GM12864 (cell line): ENCODE measurements at places on chromosomes 7 and 10.
A peak's percentile ranks its signal among the peaks of the same experiment; 100 is the strongest.

GRCh38 chr7:78523930-78524329 is 725.4 kb downstream of the PHTF2 start:
- no peak for DNase-seq

- DNase-seq, result no peak
Observed at GRCh38 chr7:15489383-15489782, 72.4 kb downstream of the AGMO start.

- no peak for DNase-seq
Observed at GRCh38 chr7:78620920-78621319, 822.3 kb downstream of the PHTF2 start.

GRCh38 chr7:129150199-129150996 is 5.9 kb downstream of the TSPAN33 start:
- no peak for DNase-seq

DNA sequence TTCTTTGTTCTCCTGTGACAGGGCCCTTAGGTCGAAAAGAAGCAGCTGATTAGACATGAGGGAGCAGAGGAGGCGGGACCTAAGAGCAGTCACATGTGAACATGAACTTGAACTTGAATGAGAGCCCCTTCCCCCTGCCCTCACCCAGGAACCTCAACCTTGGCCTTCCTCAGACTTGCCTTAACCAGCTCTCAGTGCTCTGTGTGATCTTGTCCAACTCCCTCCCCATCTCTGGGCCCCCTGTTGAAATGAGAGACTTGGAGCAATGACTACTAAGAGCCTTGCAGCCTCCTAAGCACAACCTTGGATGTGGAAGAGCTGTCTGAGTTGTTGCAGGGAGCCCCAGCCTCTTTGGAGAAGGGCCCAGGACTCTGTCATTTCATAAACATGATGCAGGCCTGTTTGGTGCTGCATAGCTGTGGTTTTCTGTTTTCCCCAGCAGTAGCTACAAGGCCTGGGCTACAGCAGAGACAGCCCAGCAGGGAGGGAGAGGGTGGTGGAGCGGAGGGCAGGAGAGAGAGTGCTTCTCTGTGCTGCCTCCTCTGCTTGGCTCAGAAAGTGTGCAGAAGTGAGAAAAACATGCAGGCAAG is 123.9 kb upstream of the ZMIZ1 start:
- no peak for DNase-seq

- DNase-seq, result no peak
Observed at GRCh38 chr10:82544377-82544776, 669.4 kb downstream of the NRG3 start.

DNA sequence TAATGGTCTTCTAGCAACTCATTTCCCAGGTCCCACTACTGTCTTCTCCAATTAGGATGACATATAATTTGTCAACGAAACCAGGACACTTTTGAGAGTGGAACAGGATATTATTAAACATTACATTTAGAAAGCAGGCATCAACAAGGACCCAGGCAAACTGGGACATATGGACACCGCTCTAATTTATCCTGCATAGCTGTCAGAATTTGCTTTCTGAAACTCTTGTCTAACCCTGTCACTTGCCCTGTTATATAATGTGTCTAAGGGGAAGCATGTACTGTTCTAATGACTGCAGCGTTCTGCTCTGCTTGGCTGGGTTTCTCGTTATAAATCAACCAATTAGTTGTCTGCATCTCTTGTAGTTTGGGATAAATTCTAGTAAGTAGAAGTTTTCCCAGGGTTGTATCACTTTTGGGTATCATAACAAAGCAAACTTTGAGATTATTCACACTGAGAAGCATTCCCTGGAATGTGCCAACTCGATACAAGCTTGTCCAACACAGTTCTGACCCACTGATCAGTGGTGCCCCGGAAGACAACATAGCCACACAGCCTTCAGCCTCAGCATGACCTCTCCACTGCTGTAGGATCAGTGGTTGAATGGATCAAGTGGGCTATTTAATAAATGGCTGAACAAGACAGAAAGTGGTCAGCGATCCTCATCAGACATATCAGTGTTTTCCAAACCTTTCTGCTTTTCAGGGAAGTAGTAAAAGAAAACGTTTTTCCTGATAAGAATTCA is 228.1 kb downstream of the KIF20B start:
- no peak for DNase-seq

GRCh38 chr7:46387646-46388045 is 466.6 kb upstream of the IGFBP3 start:
- DNase-seq, result no peak

DNA sequence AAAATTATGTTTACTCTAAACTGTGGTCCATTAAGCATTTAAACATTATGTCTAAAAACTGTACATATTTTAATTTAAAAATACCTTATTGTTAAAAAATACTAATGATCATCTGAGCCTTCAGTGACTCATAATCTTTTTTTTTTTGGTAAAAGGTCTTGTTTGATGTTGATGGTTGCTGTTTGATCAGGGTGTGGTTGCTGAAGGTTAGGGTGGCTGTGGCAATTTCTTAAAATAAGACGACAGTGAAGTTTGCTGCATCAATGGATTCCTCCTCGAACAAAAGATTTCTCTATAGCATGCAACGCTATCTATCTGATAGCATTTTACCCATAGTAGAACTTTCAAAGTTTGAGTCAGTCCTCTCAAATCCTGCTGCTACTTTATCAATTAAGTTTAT is 180.0 kb upstream of the AHR start:
- no peak for DNase-seq

DNA sequence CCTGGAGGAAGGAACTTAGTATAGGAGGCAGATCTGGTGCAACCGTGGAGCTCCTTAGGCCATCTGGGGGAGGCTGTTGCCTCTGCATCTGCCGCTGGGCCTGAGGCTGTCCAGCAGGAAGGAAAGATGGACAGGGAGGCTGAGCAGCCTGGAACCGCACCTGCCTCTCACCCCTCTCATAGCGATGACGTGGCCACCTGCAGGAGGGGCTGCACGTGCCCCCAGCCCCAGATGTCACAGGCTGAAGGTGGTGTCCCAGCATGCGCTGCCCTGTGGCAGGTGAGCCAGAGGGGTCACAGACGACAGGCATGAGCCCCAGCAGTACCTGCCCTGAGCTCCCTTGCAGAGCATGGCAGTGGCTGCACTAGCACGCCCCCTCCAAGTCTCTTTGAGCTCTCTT is 283.9 kb downstream of the ACTR3B start:
- DNase-seq, result no peak

DNA sequence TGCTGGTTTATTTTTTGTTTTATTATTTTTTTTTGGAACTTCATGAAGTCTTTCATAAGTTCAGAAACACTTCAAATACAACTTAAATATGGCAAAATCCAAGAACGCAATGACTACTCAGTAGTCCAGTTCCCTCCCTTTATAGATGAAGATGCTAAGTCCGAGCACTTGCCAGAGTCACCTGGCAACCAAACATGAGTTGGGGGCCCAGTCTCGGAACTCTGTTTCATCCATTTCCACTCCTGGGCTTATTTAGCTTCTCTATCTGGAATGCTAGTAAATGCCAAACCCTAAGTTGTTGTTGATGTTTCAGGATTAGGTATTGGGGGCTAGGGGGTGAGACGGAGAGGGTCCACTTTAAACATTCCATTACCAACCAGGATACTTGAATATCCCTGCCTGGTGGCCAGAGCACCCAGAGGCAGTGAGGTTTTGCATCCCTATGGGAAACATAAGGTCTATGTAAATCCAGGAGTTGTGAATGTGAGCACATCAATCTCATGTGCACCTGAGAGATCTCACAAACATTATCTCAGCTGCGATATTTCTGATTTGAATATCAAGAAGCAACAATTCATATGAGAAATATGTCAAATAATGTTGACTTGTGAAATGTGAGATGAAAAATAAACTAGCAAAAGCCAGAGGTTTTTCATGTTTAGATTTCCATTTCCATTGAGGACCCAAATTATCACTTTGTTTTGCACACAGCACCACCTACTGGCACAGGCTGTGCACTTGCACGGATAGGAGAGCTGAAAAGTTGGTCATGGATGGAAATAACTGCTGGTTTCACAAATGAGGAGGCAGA is 129.3 kb downstream of the PKD1L1 start:
- peak; percentile 27 for DNase-seq

GRCh38 chr7:146647445-146647844 is 530.8 kb downstream of the CNTNAP2 start:
- DNase-seq, result no peak

DNA sequence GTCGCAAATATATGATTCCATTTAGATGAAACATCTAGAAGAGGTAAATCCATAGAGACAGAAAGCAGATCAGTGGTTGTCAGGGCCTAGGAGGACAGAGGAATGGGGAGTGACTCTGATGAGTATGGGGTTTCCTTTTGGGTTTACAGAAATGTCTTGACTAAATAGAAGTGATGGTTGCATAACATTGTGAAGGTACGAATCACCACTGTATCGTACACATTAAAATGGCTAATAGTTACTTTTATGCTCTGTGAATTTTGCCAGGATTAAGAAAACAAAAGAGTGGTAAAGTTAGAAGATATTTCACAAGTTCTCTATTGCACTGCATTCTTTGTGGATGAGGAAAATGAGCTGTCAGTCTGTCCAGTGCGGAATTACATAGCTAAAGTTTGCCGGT is 407.4 kb downstream of the KCNMA1 start:
- no peak for DNase-seq

DNA sequence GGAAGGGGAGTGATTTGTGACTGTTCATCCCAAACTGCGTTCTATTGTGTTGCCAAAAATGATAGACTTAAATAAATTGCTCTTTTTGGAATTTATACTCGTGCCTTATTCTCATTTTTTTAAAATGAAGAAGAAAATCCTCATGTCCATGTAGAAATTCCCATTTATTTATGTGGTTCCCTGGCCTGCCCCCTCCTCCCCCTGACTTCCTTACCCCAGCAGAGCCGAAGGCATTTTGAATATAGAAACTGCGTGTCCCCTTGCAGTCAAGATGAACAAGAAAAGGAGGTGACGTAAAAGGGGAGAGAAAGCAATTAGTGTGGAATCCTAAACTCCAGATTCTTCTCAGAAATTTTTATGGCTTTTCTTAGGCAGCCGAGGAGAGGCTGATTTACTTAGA is 126.1 kb downstream of the FAM204A start:
- DNase-seq, result no peak

- DNase-seq, result no peak
Observed at GRCh38 chr10:120182431-120182830, 274.6 kb upstream of the PLPP4 start.

DNA sequence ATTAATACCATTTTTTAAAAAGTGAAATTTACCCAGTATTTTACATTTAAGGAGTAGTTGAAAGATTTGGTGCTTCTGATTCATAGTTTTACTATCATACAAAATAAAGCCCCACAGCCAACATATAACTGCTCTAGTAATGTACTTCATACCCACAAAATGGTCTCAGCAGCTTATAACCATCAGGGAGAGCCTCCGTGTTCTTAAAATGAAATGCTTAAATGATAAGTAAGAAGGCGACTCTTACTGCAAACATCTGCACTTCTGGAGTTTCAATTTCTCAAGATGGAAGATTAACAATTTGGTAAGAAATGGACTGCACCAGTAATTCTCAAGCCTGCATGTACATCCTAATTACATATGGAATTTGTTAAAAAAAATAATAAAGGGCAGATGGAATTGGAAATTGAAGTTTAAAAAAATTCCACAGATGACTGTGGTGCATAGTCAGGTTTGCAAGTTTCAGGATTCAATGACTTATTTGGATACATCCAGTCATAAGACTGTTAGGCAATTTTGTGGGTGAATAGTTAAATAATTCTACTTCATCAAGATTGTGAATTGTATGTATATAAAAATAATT is 461.0 kb downstream of the KIF20B start:
- DNase-seq, result no peak

DNA sequence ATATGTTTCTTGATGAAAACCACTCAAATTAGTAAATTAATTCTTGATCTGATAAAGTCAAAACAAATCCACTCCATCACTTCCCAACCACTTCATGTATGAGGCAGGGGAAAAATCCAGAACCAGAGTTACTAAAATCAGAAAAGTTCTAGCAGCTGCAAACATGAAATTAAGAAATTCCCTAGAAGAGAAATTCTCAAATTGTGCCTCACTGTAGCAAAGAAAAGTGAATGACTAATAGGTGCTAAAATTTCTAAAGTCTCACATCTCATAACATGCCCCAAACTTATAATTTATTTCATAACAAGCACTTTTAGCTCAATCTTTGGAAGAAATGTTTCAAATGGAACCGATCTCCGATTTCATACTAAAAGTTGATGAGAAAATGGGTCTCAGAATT is 345.0 kb upstream of the AOAH start:
- DNase-seq, result no peak

DNA sequence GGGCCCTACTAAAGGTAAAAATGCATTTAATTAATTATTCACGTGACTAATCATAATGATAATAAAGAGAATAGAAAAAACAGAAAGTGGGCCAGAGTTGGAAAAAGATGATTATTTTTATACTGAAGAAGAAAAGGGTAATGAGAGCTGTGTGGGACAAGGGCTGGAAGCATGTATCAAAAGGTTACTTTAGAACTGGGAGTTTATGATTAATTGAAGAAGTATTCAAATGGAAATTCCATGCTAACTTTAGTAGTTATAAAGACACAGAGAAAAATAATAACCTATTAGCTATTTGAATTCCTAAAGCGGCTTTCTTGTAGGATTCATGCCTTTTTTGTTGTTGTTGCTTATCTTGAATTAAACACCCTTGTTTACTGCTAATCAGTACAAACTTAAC is 49.9 kb downstream of the MKX start:
- no peak for DNase-seq

- DNase-seq, result no peak
Observed at GRCh38 chr7:72118366-72118765, 293.8 kb downstream of the CALN1 start.

DNA sequence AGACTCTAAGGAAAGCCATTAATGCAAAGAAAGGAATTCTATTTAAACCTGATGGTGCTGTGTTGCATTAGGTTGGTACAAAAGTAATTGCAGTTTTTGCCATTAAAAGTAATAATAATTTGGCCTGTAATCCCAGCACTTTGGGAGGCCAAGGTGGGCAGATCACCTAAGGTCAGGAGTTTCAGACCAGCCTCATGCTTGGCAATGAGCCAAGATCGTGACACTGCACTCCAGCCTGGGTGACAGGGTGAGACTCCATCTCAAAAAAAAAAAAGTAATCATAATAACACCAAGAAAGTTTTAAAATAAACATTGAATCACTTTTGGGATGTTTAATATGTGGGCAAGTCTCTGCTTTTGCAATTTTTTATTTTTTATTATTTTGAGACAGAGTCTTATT is 107.3 kb upstream of the FRMD4A start:
- DNase-seq, result no peak

DNA sequence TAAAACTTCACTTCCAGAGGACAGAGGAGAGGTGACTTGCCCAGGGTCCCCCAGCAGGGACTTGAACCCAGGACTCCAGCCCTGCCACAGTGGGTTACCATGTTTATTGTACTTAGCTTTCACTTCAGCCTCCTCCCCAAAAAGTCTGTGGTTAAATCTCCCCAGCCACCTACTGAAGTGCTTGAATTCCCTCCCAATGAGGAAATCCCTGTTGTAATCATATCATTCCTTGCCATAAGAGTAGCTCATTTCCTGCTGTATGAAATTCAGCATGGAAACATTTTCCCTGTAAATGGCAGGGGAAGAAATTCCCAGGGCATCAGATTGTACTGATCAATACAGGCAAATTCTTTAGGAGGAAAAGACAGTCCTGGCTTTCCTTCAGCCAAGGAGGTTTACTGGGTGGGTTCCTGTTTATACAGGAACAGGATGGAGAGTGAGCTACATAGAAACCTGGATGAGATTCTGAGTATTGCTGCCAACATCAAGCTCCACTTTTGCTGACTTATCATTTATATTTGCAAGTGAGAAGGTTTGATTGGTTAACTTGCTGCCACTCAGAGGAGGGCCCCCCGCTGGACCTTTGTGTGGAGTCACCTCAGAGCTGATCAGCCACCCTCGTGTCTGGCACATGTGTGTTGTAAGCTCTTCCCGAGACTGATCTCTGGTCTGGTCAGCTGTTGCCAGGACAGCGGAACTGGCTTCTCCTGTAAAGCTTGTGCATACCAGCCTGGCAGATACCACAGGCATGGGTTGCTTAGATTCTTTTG is 16.4 kb upstream of the PDZD8 start:
- no peak for DNase-seq
